ENCODE measurements at places on chromosomes 1 and 21.

DNA sequence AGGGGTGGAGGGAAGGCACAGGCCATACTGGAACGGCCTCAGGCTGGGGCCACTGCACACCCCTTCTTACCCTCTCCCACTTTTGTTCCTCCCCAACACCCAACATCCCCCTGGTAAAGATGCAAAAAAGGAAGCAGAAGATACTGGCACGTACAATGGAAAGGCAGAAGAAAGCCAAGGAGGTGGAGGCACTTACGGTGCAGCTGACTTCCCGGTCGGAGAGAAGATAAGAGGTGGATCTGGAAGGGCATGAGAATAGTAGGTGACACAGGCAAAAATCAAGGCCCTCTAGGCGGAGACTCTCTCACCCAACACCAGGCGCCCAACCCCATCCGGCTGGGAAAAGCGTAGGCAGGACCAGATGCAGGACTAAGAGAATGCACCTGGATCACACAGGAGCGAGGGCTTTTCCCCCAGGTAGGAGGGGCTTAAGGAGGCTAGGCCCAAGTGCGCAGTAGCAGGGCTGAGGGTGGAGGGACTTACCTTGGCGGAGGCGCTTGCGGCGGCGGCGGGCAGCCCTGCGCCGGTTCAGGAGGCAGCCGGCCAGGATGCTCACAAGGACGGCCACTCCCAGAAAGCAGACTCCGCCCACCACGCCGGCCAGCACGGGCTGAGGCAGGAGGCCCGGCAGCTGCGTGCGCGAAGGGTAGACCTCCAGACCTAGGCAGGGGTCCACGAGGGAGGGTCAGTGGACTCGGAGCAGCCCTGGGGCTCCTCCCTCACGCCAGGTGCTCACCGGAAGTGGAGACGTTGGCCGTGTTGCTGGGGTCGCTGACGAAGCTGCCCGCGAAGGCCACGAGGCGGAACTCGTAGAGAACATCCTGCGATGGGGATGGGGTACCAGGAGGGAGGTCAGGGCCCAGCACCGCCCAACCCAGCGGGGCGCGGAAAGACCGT lies 4.1 kb upstream of the TAGLN2 start:
- no peak for DNase-seq

DNA sequence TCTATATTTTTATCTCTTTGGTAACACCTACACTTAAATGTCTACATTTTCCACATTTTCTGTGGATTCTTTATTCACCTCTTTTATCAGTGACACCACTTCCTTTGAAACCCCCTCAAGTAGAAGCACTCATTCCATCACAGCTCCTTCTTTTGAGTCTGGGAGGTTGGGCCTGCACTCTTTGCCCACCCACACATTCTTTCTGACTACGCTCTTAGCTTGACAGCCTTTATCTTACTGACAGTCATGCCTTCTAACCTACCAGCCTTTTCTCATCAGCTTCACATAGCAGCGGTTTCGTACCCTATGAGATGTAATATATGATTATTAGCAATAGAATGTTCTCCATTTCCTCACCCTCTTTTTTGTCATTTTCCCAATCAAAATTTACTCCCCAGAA lies 151.9 kb downstream of the TNFSF18 start:
- no peak for DNase-seq

GRCh38 chr1:184865831-184866230 lies 108.5 kb downstream of the NIBAN1 start:
- no peak for DNase-seq

DNA sequence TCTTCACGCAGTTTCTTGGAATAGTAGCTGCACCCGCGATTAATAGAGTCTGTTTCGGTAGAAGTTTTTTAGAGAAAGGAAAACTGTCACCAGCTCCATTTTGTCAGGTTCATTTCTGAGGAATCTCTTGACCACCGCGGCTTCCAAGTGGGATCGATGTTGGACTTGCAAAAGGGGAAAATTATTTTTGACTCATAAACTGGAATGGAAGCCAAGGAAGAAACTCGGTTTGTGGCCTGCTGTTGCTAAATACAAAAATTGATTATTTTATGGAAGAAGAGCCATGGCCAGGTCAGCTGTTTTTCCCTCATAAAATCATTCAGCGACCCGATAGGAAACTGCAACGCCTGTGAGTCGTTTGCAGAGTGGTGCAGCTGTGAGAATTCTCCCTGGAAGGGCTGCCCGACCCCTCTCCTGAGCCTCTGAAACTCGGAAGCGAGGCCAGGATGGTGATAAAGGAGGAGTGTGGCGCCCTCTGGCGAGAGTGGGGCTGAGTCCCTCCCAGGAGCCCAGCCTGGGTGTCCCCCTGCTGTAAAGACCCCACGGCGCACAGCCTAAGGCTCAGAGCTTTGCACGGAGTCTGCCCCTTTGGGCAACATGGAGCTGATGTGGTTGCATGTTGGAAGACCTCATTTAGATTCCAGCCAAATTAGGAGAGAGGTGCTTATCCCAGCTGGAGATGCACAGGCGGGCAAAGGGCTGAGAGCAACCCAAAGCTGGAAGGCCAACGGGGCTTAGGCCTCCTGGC lies 83.6 kb upstream of the SLC25A33 start:
- peak; percentile 92 for DNase-seq

GRCh38 chr1:195577748-195578147 lies 1030.5 kb downstream of the KCNT2 start:
- no peak for DNase-seq

DNA sequence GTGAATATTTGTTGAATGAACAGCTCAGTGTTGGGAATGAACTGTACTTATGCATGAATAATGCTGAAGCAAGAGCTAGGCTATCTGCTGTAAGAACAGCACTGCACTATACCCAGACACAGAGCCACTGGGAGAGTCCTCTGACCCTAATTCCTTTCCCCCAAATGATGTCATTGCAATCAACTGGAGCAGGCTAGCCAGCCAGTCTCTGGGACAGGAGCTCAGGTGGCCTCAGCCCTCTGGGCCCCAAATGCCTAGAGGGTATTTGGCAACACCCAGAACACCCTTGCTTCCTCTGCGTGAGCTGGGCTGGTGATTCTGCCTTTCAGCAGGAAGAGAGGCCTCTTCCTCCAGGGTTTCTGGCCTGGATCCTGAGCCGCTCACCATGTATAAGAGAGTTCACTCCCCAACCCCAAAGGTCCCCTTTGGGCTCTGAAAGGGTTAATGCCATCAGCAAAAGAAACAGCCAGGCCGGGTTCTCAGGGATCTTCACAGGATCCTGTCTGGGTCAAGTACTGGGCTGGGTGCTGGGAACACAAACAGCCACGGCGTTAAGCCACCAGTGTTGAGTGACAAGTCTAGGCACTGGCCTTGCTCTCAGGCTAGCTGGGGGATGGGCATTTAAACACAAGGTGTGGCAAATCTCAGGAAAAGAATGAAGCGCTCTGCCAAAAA lies 3.7 kb upstream of the PADI4 start:
- DNase-seq = no peak

GRCh38 chr1:2982615-2983318 lies 38.5 kb upstream of the ACTRT2 start:
- DNase-seq = no peak

- DNase-seq = no peak
Observed at GRCh38 chr1:224673141-224673540, 57.0 kb downstream of the CNIH3 start.

DNA sequence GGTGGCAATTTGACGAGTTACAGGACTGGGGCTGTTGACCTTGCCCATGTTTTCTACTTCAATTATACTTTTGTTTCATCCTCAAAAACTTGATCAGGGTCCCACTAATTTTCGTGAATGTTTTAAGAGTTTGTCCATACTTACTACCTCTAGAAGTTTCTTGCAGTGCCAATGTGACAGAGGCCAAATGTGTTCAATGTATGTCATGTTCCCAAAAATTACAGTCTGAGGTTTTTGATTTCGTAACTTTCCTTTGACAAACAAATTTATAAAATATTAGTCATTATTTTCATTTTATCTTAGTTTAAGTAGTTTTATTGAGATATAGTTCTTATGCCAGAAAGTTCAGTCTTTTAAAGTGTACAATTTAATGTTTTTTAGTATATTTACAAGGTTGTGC lies 15.3 kb downstream of the VPS13D start:
- no peak for DNase-seq

GRCh38 chr1:45327644-45328515 lies 1.2 kb downstream of the HPDL start:
- peak; percentile 14 for DNase-seq

DNA sequence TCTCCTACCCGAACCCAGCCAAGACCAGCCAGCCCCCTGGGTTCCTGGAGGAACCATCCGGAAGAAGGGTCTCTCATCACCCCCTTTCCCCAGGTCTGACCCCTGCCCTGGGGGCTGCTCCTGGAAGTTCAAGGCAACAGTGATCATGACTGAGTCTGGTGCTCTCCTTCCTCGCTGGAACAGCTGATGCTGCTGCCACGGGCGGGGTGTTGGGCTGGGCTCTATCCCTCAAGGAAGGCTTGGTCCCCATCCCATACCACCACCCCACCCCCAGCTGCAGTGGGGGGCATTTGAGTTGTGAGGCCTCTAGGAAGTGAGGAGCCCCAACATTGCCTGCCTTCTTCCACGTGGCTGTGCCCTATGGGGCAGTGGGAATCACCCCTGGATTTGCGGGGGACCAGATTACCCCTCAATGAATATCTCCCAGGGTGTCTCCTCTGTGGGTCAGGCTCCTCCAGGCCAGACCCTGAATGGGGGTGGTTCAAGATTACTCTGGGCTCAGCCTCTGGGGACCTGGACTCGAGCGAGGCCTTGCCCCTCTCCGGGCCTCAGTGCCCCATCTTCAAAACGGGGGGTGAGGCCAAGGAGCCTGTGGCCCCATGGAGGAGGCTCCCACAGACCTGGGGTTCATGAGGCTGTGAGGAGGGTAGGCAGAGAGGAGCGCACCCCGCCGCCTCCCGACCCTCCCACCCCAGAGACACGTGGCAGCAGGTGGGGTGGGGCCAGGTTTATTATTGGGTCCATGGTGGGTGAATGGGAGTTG lies 2.8 kb downstream of the MASP2 start:
- DNase-seq = no peak

DNA sequence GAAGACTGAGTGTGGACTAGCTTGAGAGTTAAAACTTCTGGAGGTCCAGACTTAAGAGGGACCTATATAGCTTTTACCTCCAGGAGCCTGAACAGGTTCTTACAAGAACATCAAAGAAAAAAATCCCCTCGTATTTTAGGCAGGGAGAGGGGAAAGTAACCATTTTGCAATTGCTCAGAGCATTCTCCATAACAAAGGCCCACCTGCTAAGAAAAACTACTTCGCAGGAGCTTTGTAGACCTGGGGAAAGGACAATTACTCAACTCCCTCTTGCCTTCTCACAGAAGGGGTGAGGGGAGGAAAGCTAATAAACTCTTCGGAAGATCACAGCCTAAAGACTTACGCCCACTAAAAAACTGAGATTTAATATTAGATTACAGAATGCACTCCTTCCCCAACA lies 86.3 kb downstream of the RERE start:
- DNase-seq = no peak

- no peak for DNase-seq
Observed at GRCh38 chr1:109840011-109840629, 70.5 kb upstream of the CSF1 start.

- no peak for DNase-seq
Observed at GRCh38 chr1:205018381-205018780, 24.6 kb upstream of the CNTN2 start.

- DNase-seq = peak; percentile 87
Observed at GRCh38 chr1:117367046-117368025, at the start of gene MAN1A2. TSS of gene MAN1A2 (plus strand) at chr1:117367449. CDS start at chr1:117368184, 735 bp downstream.

DNA sequence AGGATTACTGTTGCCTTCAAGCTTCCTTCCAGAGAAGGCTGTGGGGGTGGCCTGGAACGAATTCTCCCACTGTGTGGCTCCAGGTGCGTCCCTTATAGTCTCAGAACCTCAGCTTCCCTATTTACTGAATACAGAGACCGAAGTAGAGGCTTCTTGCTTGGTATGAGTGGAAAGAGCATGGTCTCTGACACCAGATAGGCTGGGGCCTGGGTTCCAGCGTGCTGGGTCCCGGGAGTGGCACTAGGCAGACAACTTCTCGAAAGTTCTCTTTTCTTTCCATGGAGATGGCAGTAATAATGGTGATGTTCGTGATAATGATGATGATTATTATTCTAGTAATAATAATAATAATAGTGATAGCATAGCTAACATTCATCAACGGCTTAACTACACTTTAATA lies 161.7 kb downstream of the PTPRU start:
- DNase-seq = no peak

GRCh38 chr1:88695781-88696180 lies 11.7 kb downstream of the PKN2 start:
- no peak for DNase-seq

GRCh38 chr1:10440305-10440704 lies 9.5 kb upstream of the CORT start:
- DNase-seq = no peak

DNA sequence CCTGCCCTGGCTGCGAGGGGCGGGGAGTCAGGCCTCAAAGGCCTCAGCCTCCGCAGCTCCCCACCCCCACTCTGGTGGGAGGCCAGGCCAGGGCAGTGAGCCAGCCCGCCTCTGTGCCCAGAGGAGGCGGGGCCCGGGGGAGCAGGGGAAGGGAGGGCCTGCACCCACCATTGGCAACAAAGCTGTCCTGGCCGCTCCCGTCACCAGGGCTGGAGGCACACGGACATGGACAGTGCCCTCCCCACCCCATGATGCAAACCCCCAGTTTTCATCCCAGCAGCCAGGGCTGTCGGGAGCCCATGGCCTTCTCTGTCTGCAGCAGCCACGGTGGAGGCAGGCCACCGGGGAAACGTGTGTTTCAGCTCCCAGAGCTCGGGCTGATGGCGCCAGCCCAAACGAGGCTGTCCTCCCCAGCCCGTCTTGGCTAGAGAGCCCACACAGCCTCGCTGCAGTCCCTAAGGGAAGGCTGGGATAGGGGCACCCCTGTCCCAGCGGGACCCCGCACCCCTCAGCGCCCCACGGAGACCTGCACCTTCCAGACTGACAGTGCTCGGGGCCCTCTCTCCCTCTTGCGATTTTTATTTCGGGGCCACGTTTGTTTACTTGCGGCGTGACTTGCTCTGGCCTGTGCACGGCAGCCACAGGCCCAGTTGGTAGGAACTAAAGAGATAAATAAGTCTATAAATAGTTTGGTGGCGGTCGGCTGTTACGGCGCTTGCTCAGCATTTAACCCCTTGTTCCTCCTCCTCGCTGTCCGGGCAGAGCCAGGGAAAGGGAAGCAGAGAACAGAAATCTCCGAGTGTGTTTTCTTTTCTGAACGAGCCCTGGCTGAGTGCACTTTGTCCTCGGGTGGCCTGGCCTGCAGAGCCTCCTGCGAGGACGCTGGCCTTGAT lies 101.8 kb downstream of the PRDM16 start:
- peak; percentile 89 for DNase-seq

GRCh38 chr1:202233171-202233570 lies 39.6 kb downstream of the LGR6 start:
- DNase-seq = no peak

- no peak for DNase-seq
Observed at GRCh38 chr1:209443361-209443931, 140.1 kb upstream of the CAMK1G start.

Measured in eye (tissue), 1 donor.